ENCODE measurements at places on chromosomes 12 and 14. TPM values are rescaled to one million over a fixed set of nuclear protein-coding genes. Genes with fewer than 3 reads are reported as not detected.

LRTM2 gene
- total RNA-seq = not detected

KRT73 gene
- not detected for total RNA-seq

FGF6 gene
- total RNA-seq = not detected

ZNF891 gene
- total RNA-seq = 1.1 TPM

DCN gene
- total RNA-seq = 321 TPM

TGM1 gene
- total RNA-seq = 0.85 TPM

PTPRR gene
- 2.8 TPM for total RNA-seq

SETD1B gene
- 1.7 TPM for total RNA-seq

RHEBL1 gene
- 0.56 TPM for total RNA-seq

LRRC23 gene
- total RNA-seq = 8.6 TPM

MYF5 gene
- not detected for total RNA-seq

SCNN1A gene
- 1.4 TPM for total RNA-seq

SLC10A1 gene
- total RNA-seq = not detected

DLK1 gene
- total RNA-seq = not detected

NANOG gene
- total RNA-seq = not detected

HOXC12 gene
- not detected for total RNA-seq

CKAP4 gene
- total RNA-seq = 206 TPM

LTBR gene
- total RNA-seq = 71.0 TPM

PLA2G1B gene
- total RNA-seq = not detected

TOMM20L gene
- not detected for total RNA-seq

STON2 gene
- total RNA-seq = 0.85 TPM

ANO2 gene
- 0.19 TPM for total RNA-seq

GRIN2B gene
- 0.19 TPM for total RNA-seq

NABP2 gene
- total RNA-seq = 20.9 TPM

SYT10 gene
- not detected for total RNA-seq

RNASE2 gene
- total RNA-seq = not detected

MYL6B gene
- 35.7 TPM for total RNA-seq

PRB3 gene
- not detected for total RNA-seq

ABCD2 gene
- under 0.01 TPM for total RNA-seq

TAS2R8 gene
- not detected for total RNA-seq

Data from regular cardiac myocyte (primary cell).